ENCODE measurements at places on chromosomes 2 and 18.
A peak's percentile ranks its signal among the peaks of the same experiment; 100 is the strongest.

DNA sequence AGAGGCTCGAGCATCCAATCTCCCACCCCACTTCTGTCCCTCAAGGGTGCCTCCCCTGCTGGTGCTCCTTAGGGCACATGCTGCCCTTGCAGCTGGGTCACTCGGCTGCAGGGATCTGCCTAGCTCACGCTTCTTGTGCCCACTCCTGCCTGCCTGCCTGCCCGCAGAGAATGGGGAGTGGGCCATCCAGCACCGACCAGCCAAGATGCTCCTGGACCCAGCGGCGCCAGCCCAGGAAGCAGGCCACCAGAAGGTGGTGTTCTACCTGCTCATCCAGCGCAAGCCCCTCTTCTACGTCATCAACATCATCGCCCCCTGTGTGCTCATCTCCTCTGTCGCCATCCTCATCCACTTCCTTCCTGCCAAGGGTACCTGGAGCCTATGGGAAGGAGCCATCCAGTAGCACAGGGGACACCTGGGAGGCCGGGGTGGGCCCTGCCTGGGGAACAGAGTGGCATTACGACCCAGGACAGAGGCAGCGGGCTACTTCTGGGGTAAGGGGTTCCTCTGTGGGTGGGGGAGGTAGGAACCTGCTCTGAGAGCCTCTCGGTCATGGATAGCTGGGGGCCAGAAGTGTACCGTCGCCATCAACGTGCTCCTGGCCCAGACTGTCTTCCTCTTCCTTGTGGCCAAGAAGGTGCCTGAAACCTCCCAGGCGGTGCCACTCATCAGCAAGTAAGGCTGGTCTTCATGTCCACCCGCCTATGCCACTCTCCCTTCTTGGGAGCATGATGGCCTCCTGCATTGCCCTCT lies 3.4 kb downstream of the CHRNG start:
- no peak overlapping the region for H3K4me3 ChIP-seq
- no peaks in the 10 kb centered on the region for H3K36me3 ChIP-seq
- peaks cover 38% of the 10 kb centered on the region for H3K27me3 ChIP-seq
- H3K4me1 ChIP-seq = no peaks in the 10 kb centered on the region
- ATAC-seq = no peak

DNA sequence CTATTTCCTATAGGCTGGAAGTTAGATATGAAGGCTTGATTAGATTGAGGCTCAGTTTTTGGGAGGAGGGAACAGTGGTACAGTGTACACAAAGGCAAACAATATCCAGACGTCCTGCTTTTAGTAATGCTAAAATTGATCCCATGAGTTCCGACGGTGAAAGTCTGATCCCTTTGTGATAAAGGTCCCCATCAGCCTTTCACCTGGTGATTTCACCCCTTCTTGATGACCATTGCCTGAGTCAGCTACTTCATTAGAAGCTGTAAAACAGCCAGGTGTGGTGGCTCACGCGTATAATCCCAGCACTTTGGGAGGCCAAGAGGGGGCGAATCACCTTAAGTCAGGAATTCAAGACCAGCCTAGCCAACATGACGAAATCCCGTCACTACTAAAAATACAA lies 29.7 kb downstream of the TWSG1 start:
- no peaks in the 10 kb centered on the region for H3K27me3 ChIP-seq
- H3K27ac ChIP-seq = no peak overlapping the region
- no peak for ATAC-seq
- H3K36me3 ChIP-seq = no peaks in the 10 kb centered on the region
- H3K4me3 ChIP-seq = no peak overlapping the region

GRCh38 chr2:224841910-224842309 lies 125.7 kb upstream of the CCDC195 start:
- ATAC-seq = no peak
- no peaks in the 10 kb centered on the region for H3K36me3 ChIP-seq
- H3K4me3 ChIP-seq = no peak overlapping the region
- H3K27ac ChIP-seq = no peak overlapping the region
- H3K4me1 ChIP-seq = no peaks in the 10 kb centered on the region
- H3K27me3 ChIP-seq = no peaks in the 10 kb centered on the region

- H3K36me3 ChIP-seq = no peaks in the 10 kb centered on the region
- H3K27ac ChIP-seq = no peak overlapping the region
- no peak overlapping the region for H3K4me3 ChIP-seq
- no peaks in the 10 kb centered on the region for H3K27me3 ChIP-seq
These were observed 54.7 kb downstream of the E2F6 start for GRCh38 chr2:11411244-11411643.

- H3K27me3 ChIP-seq = no peaks in the 10 kb centered on the region
- no peak for ATAC-seq
- H3K4me1 ChIP-seq = peaks cover 22% of the 10 kb centered on the region
- H3K36me3 ChIP-seq = no peaks in the 10 kb centered on the region
- H3K4me3 ChIP-seq = no peak overlapping the region
These were observed 60.1 kb downstream of the NEDD4L start for GRCh38 chr18:58104096-58104495.

DNA sequence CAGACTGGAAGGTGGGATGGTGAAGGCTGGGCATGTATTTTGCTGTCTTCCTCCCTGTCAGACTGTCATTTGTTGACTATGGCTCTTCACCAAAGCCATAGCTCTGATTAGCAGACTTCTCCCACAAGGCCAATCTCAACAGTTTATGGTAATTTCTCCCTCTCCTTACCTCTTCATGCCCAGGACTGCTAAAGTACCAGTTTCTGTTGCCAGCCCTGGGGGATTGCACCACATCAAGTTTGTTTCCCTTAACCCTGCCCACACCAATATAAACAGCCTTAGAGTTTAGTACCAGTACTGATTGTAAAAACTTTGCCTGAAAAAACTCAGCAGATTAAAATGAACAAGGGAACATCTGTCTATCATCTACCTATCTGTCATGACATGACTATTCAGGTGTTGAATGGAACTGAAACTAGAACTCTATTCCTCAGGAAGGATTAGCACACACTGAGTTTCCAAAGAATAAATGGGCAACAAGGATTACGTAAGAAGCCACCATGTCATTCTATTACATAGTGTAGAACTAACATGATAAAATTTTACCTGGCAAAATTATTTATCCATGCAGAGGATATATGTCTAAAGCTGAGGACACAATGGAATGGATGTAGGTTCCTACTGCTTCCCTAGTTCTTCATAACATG lies 13.7 kb downstream of the FEZ2 start:
- peaks cover 2% of the 10 kb centered on the region for H3K4me1 ChIP-seq
- no peaks in the 10 kb centered on the region for H3K27me3 ChIP-seq
- H3K27ac ChIP-seq = no peak overlapping the region
- no peak for ATAC-seq

- no peaks in the 10 kb centered on the region for H3K27me3 ChIP-seq
- no peak overlapping the region for H3K4me3 ChIP-seq
- no peaks in the 10 kb centered on the region for H3K36me3 ChIP-seq
- ATAC-seq = no peak
- H3K4me1 ChIP-seq = no peaks in the 10 kb centered on the region
These were observed 383.2 kb downstream of the SOCS6 start for GRCh38 chr18:70671889-70672565.

GRCh38 chr18:31250902-31251301 lies 67.1 kb upstream of the DSG1 start:
- no peaks in the 10 kb centered on the region for H3K4me1 ChIP-seq
- H3K4me3 ChIP-seq = no peak overlapping the region
- no peak overlapping the region for H3K27ac ChIP-seq
- no peaks in the 10 kb centered on the region for H3K36me3 ChIP-seq

DNA sequence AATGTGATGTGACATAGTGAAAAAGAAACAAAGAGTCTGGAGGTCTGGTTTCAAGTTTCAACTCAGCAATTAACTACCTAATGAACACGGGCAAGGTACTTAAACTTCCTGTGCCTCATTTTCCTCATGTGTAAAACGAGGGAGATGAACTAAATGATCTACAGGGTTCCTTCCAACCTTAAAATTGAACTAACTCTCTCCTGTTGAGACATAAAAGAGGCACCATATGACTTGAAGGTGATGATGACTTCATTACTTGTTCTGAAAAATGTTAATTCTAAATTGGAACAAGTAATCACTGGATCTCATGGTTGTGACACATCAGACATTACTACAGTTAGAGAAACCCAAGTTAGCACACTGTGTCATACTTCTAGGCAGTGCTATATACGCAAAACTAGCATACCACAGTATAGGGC lies 8.9 kb upstream of the REL start:
- ATAC-seq = no peak
- H3K27me3 ChIP-seq = no peaks in the 10 kb centered on the region
- no peak overlapping the region for H3K27ac ChIP-seq

- no peak overlapping the region for H3K27ac ChIP-seq
- no peaks in the 10 kb centered on the region for H3K36me3 ChIP-seq
- no peak overlapping the region for H3K4me3 ChIP-seq
- no peaks in the 10 kb centered on the region for H3K4me1 ChIP-seq
- ATAC-seq = no peak
These were observed 102.5 kb downstream of the FAM210A start for GRCh38 chr18:13623871-13624270.

DNA sequence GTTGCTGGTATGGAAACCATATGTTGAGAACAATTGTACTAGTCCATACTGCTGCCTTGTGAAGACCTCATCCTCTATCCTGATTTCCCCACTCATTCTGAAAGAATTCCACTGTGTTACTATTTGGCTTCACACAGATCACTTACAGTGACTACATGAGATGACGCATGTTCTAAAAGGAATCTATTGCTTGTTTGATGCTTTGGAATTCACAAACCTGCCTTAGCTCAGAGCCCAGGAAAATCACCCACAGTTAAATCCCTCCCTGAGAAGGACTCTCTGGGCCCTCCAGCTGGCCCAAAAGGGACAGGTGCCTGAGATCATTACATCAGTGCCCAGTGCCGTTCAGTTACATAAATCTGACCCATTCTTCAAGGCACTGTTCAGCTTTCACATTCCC lies 45.3 kb downstream of the KLHL29 start:
- no peak overlapping the region for H3K4me3 ChIP-seq
- no peaks in the 10 kb centered on the region for H3K36me3 ChIP-seq
- peak; percentile 39 for ATAC-seq
- H3K27me3 ChIP-seq = no peaks in the 10 kb centered on the region
- peak overlapping the region; percentile 56 for H3K27ac ChIP-seq
- H3K4me1 ChIP-seq = no peaks in the 10 kb centered on the region

DNA sequence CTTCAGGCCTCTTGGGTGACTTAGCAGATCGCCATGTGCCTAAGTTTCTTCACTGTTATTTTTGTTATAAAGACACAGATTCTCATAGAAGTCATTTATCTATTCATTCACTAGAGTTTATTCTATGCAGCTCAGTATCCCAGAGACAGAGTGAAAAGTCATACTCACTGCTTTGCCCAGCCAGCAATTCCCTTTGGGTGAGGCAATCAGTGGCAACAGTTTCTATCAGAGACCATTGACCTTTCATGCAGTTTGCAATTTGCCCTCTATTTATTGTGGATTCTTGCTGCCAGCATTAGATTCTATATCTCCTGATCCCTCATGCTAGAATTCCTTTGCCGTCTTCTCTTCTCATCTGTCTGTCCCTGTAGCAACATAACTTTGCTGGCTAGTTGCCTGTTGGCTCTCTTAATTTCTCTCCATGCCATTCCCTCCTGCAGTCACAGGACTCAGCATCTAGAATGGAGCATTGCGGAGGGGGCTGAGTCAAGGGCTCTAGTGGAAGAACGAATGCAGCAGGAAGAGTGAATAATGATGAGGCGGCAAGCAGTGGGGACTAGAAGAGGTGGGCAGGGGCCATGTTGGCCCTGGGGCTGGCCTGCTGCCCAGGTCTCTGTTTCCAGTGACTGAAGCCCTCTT lies 12.2 kb downstream of the SLC9A4 start:
- H3K4me1 ChIP-seq = no peaks in the 10 kb centered on the region
- no peak overlapping the region for H3K27ac ChIP-seq
- peaks cover 14% of the 10 kb centered on the region for H3K27me3 ChIP-seq

DNA sequence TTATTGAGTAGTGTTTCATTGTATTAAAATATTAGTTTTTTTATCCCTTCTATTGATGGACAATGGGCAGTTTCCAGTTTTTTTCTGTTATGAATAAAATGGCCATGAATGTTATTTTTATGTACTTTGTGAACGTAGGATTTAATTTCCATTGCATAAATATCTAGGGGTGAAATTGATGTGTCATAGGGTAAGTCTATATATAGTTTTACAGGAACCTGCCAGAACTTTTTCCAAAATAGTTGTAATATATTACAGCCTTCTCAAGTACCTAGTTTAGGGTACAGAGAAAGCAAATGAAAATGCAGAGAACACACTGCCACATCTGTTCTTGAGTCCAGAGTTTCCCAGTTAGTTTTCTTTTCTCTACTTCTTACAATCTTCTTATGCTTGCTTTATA lies 378.6 kb downstream of the MEIS1 start:
- ATAC-seq = no peak
- no peaks in the 10 kb centered on the region for H3K4me1 ChIP-seq
- no peaks in the 10 kb centered on the region for H3K27me3 ChIP-seq
- no peak overlapping the region for H3K4me3 ChIP-seq
- no peaks in the 10 kb centered on the region for H3K36me3 ChIP-seq

- H3K4me1 ChIP-seq = no peaks in the 10 kb centered on the region
- no peaks in the 10 kb centered on the region for H3K36me3 ChIP-seq
- H3K27ac ChIP-seq = no peak overlapping the region
These were observed 275.3 kb downstream of the RAD51AP2 start for GRCh38 chr2:17242813-17243485.

DNA sequence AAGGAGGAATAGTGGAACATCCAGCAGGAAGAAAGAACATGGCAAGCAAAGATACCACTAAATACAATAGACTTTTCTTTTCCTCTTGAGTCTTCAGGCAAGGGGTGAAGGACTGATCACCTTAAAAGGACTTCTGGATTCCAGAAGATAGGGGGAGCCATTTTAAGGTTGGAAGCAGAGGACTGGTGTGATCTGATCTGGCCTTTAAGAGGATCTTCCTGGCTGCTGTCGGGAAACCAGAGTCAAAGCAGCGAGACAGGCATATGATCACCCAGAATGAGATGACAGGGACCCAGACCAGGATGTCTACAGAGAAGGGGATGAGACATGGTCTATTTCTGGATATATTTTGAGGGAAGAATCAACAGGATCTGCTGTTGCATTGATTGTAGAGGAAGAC lies 558.0 kb downstream of the STK39 start:
- no peak for ATAC-seq
- no peak overlapping the region for H3K4me3 ChIP-seq
- no peaks in the 10 kb centered on the region for H3K27me3 ChIP-seq
- H3K27ac ChIP-seq = no peak overlapping the region
- H3K36me3 ChIP-seq = no peaks in the 10 kb centered on the region

- no peak overlapping the region for H3K27ac ChIP-seq
- H3K27me3 ChIP-seq = peaks cover 3% of the 10 kb centered on the region
- no peak for ATAC-seq
- H3K4me3 ChIP-seq = no peak overlapping the region
These were observed 249.8 kb upstream of the ATP5MC3 start for GRCh38 chr2:175431101-175431946.

- H3K27ac ChIP-seq = no peak overlapping the region
- peaks cover 8% of the 10 kb centered on the region for H3K36me3 ChIP-seq
- H3K4me1 ChIP-seq = peaks cover 30% of the 10 kb centered on the region
- H3K4me3 ChIP-seq = no peak overlapping the region
- no peaks in the 10 kb centered on the region for H3K27me3 ChIP-seq
- no peak for ATAC-seq
These were observed 8.7 kb downstream of the CHMP1B start for GRCh38 chr18:11859903-11860407.

GRCh38 chr18:56083523-56084287 lies 495.7 kb upstream of the TCF4 start:
- H3K4me1 ChIP-seq = no peaks in the 10 kb centered on the region
- H3K4me3 ChIP-seq = no peak overlapping the region
- ATAC-seq = no peak
- no peaks in the 10 kb centered on the region for H3K36me3 ChIP-seq
- H3K27me3 ChIP-seq = no peaks in the 10 kb centered on the region
- H3K27ac ChIP-seq = peak overlapping the region; percentile 10

Measured in gastroesophageal sphincter (tissue), 4 donors.